T-helper 1 cell (primary cell): ENCODE measurements at places on chromosomes 4 and X.
A peak's percentile ranks its signal among the peaks of the same experiment; 100 is the strongest.

GRCh38 chr4:97153042-97153441 is 990.2 kb downstream of the STPG2 start:
- DNase-seq: no peak

- DNase-seq: no peak
Observed at GRCh38 chrX:750812-751211, 120.2 kb downstream of the SHOX start.

DNA sequence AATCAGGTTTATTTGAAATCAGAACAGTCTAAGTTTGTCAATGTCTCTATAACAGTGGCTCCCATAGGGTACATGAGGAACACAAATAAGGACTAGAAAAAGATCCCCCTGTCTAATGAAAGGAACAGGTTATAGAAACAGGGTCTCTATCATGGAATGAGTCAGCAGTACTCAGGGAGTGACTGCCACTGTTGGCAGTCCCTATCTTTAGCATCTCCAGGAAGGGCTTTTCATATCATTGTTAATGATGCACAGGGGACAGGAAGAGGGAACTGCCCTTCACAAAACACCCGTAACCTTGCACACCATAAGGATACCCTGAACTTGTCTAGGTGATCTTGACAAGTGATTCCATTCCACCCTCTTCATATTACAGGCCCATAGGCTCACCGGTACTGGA is 38.5 kb upstream of the SMIM10L2A start:
- no peak for DNase-seq

- DNase-seq: no peak
Observed at GRCh38 chrX:42778096-42778495, at the start of gene PPP1R2C. Gene PPP1R2C (minus strand): TSS chrX:42778163. CDS start chrX:42778079, 84 bp downstream.

DNA sequence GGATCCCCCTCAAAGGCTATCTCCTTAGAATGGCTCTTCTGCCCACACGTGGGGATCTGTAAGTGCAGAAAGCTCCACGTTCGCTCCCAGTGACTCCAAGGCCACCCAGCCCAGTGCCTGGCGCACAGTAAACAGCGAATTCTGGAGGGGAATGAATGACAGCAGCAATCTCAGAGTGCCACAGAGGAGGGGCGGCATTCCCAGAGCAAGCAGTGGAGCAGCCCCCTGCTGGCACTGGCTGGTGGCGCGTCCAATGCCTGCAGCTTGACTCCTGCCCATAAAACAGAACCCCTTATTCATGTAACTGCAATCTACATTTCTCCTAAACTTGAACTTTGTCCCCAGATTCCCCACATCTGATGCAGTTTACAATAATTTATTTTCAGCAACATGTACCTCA is 6.9 kb upstream of the HELT start:
- no peak for DNase-seq

DNA sequence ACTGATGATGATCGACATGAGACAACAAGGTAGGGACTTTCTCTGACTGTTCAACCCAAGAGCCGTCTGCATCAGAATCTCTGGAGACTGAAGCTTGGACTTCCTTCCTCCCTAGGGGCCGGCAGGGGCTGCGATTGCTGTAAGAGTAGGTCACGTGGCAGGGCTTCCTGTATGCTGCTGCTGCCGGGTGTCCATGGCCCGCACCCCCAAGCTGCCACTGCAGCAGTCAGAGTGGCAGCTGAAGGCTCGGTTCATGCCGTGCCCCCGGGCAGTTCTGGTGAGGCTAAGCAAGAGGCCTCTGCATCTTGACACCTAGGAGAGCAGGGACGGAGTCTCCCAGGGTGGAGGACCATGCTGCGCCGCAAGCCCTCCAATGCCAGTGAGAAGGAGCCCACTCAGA is at the start of gene SASH3:
Gene SASH3 (plus strand): TSS at position 203 of the 400 bp plus-strand sequence. CDS start 149 bp downstream, at position 352.
- peak; percentile 53 for DNase-seq

DNA sequence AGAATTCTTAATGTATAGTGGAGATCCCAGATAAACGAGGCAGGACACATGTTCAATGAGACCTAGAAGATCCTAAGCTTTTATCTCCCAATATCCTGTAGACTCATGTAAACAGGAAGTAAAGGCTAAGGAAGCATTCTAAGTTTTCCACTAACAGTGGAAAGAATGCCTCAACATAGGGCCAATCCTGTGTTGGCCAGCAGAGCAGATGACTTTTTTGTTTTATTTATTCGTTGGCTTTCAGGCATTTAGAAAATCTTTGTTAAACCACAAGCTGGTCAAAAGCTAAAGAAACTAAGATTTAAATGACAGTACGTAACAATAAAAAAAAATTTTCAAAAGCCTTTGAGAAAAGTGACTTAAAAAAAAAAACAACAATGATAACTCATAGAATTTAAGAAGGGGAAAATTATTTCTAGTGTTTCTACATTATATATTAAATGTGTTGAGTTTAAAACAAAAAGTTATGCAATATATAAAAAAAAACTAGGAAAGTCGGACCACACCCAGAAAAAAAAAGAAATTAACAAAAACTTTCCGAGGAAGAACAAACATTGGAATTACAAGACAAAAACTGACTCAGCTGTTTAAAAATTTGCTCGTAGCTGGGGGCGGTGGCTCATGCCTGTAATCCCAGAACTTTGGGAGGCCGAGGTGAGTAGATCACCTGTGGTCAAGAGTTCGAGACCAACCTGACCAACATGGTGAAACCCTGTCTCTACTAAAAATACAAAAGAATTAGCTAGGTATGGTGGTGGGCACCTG is 759.3 kb downstream of the FSTL5 start:
- no peak for DNase-seq

DNA sequence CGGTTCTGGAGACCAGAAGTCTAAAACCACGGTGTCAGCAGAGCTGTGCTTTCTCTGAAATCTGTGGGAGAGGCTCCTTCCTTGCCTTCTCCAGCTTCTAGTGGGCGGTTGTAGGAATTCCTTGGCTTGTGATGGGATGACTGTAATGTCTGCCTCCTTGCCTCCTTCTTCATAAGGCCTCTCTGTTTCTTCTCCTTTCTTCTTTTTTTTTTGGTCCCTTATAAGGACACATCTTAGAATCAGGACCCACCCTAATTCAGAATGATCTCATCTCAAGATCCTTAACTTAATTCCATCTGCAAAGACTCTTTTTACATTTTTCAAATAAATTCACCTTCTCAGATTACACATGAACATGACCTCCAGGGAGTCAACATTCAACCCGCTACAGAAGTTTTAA is 186.9 kb downstream of the STK32B start:
- no peak for DNase-seq

DNA sequence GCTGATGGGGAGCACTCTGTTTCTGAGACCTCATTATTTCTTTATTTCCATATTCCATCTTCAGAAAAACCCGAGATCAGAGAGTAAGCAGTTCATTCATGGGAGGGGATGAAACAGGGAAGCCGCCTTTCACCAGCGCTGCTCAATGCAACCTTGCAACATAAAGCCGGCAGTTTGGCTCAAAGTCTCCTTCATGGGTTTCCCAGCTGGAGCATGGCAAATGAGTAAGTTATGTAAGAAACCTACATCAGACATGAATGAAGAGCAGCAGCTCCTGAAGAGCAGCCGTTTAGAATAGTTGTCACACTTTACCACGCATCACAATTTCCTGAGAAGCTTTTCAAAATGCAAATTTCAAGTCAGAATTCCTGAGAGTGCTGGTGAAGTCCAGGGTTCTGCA is 578.8 kb downstream of the FSTL5 start:
- DNase-seq: no peak

- no peak for DNase-seq
Observed at GRCh38 chr4:74770226-74770910, 24.0 kb downstream of the BTC start.

DNA sequence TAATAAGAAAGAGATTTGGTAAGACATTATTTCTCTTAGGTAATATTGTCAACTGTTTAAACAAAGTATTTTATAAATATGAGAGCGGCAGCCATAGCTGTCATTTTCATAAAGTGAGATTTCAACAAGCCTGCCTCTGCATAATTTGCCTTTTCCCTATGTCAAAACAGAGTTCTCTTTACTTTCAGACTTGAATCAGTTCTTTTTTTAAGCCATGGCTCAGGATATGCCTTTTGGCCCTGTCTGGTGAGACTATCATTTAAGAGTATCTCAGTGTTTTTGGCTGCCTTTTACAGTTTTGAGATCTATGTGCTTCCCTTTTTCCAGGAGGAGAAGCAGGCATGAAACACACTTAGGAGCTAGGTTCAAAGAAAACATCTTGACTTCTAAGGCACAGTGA is 7.5 kb upstream of the GUCY1A1 start:
- no peak for DNase-seq

DNA sequence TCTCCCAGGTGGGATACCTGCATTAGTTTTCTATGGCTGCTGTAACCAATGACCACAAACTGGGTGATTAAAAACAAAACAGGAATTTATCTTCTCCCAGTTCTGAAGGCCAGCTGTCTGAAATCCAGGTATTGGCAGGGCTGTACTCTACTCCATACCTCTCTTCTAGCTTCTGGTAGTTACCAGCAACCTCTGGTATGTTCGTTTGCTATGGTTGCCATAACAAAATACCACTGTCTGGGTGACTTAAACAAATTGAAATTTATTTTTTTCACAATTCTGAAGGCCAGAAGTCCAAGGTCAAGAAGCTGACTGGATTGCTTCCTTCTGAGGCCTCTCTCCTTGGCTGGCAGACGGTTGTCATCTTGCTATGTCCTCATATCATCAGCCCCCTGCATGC is 642.1 kb upstream of the TENM3 start:
- DNase-seq: no peak

GRCh38 chr4:10047967-10048366 is 26.7 kb upstream of the SLC2A9 start:
- no peak for DNase-seq

DNA sequence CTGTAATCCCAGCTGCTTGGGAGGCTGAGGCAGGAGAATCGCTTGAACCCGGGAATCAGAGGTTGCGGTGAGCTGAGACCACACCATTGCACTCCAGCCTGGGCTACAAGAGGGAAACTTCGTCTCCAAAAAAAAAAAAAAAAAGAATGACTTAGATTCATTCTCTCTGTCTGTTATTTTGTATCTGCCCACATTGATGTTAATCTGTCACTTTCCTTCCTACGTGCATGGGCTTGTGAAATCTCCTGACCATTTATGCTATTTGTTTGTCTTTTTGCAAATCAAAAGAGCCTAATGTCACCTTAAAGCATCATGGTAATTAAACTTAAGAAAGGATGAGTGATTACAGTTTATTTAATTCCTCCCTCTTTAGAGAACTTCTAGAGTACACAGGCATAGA is 27.4 kb downstream of the GAB1 start:
- no peak for DNase-seq

GRCh38 chr4:102734591-102735385 is 26.0 kb downstream of the MANBA start:
- DNase-seq: no peak

GRCh38 chr4:139331185-139331584 is 28.9 kb upstream of the NDUFC1 start:
- DNase-seq: no peak

DNA sequence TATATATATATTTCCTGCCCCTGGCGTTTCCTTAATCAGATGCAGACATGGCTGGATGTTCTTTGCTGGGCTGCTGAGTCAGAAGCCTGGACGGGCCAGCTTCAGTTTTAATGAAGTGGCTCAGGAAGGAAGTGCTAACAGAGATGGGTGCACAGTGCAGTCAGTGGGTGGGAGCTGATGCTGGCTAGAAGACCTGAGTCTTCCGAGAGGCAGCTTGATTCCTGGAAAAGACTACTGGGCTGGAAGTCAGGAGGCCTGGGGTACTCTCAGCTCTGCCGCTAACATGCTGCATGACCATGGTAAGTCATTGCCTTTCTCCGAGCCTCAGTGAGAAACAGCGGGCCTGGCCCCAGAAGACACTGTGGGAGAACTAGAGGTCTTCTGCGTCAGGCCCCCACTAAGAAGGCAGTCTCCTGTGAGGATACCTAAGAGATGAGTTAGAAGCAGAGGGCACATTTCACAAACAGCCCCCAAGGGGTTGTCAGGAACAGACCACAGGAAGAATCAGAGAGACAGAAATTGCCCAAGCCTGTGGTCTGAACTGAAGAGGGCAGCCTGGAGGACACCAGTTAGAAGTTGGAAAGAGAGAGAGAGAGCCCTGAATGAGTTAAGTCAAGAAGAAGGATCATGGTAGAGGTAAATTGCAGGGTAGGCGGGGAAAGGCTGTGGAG is 8.3 kb upstream of the CD40LG start:
- no peak for DNase-seq

DNA sequence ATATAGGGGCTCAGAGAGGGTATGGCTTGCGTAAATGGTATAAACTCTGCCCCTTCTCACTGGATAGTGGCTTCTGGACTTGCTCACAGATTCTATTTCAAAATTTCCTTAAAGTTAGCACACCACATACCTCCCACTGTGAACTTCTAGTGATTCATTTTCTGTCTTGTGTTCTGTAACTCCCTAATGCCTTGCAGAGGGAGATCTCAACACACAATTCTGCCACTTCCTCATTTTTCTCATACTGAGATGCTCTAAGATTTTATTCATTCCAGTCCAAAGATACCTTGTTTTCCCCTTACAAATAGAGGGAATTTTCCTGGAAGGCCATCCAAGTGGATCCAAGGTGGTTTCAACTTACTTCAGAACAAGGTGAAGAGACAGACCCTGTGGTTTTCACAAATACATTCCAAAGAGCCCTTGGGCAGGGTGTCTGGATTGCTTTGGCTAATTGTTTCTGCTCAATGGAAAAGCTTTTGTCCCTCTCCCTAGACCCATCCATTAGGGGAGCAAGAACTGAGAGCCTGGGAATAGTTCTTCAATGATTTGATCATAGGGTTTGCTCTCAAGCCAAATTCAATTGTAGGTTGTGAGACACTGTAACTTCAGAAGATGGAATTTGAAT is 52.1 kb upstream of the CAPN6 start:
- no peak for DNase-seq

DNA sequence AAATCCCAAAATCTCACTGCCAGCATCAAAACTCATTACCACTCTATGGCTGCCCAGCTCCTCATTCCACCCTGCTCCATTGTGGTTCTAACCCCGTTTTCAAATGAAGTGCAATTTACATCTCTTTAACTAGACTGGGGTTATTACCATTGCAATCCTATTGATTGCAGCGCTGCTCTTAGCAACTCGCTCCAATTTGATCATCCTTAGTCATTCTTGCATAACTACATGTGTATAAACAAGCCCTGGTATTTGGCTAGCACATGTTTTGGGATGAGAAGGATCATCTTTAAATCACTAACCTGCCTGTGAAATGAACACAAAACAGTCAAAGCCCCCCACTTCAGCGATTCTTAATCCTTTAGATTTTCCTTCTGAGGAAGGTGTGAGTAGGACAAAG is 340.1 kb upstream of the PPARGC1A start:
- DNase-seq: no peak
